ENCODE measurements at places on chromosomes 16 and 17.

DNA sequence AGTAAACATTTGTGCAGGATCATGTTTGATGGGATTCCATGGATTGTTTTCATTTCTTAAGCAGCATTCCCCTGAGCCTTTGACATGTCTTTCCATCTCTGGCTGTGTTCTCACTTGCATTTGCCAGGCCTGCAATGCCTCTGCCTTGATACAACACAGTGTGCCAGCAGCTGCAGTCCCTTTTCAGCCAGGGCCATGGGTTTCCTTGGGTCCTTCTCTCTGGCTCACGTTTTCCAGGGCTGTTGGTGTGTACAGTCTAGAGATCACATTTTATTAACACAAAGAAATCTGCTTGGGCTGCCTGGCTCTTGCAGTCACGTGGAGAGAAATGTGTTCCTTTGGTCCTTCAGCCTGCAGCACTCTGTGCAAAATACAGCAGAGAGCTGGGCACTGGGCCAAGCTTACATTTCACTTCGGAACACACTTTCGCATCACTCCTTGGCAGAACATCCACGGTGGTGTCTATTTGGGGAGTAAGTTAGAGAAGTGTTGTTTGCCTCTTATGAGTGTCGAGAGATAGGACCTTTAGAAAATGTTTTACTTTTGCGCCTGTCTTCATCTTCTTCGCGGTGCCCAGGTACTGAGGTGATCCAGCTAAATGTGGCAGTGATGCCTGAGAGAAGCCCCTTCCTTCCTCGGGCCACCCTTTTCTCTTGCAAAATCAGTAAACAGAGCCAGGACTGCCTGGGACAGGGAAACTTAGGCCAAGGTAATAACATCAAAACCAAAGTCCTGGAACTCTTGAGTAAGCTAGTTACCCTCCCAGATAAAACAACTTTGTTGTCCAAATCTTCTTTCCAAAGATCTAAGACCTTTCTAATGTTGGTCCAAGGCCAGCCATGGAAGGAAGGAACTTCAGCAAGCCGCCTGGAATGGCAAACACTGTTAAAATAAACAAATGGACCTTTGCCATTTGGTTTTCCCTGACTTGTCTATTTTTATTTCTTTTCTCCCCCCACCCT lies 20.9 kb downstream of the HLF start:
- no peak for DNase-seq

GRCh38 chr16:7585705-7586104 lies 253.1 kb downstream of the RBFOX1 start:
- DNase-seq = no peak

DNA sequence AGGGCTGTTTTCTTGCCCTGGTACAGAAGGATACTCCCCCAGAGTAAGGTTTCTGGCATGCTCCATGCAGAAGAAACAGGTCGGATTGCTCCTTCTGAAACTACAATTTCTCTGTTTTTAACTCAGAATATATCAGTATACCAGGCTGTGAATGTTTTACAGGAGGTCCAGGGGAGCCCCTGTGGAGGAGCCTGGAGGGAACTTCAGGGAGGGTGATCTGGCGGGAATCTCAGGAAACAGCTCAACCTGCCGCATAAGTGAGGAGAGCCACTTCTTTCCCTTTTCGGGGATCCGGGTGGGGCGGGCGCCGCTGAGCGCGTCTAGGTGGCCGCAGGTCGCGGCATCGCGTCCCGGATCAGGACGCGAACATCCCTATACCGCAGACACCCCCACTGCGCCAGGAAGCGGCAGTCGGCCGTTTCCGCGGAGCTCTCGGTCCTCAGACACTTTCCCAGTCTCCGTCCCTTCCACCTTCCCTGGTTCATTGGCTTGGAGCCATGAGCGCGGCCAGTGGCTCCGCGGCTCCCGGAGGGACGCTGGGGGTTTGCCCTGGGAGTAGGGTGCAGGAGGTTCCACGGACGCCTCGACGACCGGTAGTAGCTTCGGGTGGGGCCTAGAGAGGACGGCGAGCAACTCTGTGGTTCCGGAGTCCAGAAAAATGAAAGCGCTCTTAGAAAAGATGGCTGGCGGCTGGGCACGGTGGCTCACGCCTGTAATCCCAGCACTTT lies 3.1 kb upstream of the ZNF764 start:
- no peak for DNase-seq

DNA sequence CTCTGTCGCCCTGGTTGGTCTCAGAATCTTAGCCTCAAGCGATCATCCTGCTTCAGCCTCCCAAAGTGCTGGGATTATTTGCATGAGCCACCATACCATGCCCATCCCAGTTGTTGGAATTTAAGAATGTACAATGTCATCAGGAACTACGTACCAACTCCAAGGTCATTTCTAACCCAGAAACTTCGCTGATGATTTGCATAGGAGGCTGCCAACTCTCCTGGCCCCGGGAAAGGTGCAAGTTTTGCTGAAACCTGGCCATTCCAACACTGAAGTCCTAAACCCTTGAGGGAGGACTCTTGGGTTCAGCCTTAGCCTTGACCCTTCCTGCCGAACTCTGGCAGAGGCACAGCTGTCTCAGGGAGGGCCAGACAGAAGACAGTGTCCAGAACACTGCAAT lies 2.9 kb upstream of the KIFC3 start:
- DNase-seq = no peak

DNA sequence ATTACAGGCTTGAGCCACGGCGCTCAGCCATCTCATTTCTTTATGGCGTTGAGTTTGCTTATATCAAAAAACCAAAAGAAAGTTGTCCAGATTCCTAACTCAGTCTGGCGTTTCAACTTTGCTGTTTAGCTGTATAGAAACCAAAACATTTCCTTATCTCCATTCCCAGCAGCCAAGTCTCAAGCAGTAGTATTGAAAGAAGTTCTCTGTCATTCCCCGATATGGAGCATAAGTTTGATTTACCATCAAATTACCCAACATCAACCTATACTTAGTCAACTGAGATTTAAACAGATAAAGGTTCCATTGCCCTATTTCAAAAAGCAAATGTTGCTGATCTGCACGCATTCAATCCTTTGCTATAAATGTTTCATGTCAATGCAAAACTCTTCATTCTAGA lies 27.5 kb upstream of the RAB11FIP4 start:
- no peak for DNase-seq

DNA sequence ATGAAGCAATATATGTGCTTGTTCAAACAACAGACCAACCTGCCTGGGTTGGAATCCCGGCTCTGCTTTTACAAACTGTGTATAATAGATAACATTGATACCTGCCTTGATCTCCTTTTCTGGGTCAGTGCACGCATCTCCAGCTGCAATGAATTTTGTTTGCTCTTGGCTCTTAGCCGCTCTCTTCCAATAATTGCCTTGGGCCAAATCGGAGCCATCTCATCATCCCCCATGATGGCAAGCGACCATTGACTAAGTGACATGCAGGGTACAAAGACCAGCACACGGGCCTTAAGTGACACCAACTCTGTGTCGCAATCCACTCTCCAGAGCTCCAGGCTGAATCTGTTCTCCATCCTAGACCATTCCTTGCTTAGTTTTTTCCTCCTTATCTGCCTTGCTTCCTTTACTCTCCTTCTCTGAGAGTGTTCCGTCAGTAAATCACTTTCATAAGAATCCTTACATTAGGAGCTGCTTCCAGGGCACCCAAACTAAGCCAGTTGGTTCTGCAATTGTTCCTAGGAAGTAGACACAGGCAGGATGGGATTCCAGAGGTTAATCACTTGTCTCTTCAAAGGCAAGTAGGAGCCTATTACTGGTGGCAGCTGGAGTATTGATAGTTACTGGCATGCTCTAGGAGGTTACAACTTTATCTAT lies 134.2 kb downstream of the ABCA8 start:
- no peak for DNase-seq

DNA sequence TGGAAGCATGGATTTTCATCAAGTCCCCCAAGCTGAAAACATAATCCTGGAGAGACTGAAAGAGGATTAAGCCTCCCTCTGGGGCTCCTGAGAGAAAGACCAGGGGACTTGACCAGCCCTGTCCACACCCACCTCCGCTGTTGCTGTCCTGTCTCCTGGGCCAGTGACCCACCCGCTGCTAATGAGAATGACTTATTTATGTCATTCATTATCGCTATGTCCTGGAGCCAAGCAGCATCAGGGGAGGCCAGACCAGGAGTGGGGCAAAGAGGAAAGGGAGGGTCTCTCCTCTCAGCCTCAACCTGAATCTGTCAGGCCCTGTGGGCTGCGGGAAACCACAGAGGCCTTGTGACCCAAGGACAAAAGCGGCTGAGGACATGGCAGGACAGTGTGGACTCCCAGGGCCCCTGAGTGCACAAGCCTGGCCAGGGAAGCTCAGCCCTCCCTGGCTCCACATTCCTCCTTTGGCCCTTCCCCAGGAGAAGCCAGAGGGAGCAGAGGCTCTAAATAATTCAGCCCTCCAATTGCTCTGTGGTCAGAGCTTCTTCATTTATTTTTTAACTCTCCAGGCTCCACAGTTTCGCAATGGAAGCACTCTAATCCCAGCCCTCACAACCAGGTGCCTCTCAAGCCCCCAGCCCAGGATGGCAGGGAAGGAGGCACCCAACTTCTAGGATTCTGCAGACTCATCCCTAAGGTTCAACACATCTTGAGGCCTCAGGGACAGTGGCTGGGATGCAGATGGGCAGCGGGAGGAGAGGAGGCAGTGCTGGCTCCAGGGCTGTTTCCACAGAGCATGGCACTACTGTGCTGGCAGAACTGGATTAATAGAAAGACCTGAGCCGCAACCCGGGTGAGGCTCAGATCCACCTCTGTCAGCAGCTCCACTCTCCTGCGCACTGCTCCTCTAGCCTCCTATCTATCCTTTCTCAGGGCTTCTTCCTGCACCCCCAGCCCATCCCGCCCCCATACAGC lies 19.1 kb downstream of the CUEDC1 start:
- no peak for DNase-seq

- DNase-seq = no peak
Observed at GRCh38 chr16:65061935-65062518, 59.8 kb downstream of the CDH11 start.

DNA sequence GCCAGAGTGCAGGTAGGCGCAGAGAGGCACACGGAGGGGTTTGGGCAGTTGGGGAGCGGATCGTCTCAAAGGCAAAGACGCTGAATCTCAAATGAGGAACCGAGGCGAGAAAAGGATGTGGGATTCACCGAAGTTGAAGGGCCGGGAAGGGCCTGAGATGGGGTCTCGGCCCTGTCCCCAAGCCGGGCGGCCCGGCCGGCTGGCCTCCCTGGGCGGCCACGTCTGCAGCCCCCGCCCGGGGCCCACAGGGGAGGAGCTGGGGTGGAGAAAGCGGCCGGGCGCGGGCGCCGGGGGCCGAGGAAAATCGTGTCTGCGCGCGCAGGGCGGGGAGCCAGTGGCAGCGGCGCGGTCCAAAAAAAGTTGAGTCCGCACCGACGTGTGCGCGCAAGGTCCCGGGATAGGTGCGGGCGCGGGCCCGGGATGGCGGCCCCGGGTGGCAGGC lies 458 bp downstream of the SLC12A4 start:
- DNase-seq = peak; percentile 25
